Spinal cord (tissue), 10 donors: ENCODE measurements at places on chromosomes 5 and 9. TPM values are rescaled to one million over a fixed set of nuclear protein-coding genes. Genes with fewer than 3 reads are reported as not detected.

LCN6 gene
- not detected for total RNA-seq

ANKRD33B gene
- total RNA-seq, result 8.1 TPM

DRD1 gene
- 1.6 TPM for total RNA-seq

DBH gene
- total RNA-seq, result 0.50 TPM
